Neural crest cell (in vitro differentiated cells): ENCODE measurements at places on chromosomes 3 and 15.

DNA sequence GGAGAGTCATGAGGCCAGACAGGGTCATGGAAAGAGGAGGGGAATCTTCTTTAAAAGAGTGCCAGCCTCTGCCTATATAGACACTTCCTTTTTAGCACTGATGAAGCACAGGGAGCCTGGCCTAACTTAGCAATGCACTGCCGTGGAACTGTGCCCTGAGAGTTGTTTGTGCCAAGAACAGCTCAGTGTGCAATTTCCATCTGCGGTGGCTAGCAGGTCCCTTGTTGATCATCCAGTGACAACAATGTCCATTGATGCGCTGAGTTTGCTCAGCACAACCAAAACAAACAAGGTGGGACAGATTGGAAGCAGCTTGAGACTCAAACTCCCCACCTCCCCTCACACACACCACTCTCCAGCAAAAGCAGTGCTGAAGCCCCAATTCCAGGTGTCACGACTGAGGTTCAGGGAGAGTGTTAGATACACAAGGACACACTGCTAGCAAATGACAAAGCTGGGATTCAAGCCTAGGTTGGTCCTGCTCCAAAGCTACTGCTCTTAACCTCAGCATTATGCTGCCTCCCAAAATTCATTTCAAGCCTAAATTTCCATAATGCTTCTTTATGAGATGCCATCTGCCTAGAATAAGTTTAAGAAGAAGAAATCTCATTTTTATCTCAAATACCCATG is 316.6 kb upstream of the UBE2E2 start:
- no peak for DNase-seq

- DNase-seq: no peak
Measured at GRCh38 chr15:62360332-62361097, 195.4 kb upstream of the C2CD4B start.

DNA sequence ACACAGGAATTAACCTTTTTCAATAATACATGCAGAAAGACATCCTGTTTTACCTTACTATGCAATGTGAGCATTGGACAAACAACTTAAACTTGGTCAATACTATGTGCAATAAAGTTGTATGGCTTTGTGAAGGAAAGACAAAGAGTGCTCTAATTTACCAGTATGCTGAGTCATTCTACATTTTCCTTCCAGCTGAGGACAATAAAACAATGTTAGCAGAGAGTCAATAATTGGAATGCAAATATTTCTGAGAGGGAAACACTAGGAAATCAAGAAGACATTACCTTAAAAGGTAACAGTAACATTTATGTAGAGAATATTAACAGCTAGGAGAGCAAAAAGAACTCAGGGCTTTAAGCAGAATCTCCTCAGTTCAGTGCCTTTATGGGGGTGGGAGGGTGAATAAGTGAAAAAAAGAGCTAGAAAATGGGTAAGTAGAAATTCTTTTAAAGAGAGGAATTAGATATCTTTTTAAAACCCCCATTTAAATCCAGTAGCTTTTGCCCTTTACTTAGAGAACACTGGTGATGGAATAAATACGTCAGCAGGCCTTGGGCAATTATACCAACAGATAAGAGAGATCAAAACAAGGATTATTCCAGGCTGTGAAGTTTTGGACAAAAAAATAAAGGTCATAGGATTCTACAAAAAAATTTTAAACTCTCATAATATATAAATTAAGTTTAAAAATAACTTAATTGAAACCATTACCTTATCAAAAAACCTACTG is 11.6 kb upstream of the HGD start:
- DNase-seq: no peak

DNA sequence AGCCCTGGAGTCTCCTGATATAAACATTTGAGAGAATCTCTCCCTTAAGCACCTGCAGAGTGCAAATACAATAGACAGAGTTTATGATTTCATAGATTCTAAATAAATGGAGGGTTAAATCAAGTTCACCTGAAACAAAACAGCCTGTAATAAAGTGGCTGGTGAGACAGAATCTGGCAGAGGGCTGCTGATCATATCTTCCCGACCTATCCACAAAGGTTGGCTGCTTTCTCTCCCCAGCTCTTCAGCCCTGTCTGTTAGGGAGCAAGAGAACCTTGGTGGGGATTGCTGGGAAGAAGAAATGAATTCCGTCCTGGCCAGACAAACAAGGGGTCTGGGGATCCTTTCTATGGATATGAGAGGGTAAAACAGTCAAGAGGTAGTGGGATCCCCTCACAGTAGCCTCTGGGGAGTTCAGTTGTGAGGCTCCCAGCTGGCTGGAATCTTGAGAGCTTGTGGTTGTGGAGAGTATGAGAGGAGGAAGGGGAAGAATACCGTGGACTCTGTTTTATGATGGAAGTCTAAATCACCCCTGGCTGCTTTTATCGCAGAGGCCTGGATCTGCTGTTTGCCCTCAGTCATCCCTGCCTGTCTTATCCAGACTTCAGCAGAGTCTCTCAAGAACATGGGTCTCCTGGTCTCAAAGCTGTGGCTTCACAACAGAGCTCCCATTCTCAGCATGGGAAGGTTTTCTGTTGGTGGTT is 451.3 kb downstream of the NTRK3 start:
- DNase-seq: no peak

- no peak for DNase-seq
Measured at GRCh38 chr15:88012233-88012632, 244.3 kb downstream of the NTRK3 start.

- no peak for DNase-seq
Measured at GRCh38 chr3:98232489-98232888, 31.6 kb upstream of the OR5H6 start.

DNA sequence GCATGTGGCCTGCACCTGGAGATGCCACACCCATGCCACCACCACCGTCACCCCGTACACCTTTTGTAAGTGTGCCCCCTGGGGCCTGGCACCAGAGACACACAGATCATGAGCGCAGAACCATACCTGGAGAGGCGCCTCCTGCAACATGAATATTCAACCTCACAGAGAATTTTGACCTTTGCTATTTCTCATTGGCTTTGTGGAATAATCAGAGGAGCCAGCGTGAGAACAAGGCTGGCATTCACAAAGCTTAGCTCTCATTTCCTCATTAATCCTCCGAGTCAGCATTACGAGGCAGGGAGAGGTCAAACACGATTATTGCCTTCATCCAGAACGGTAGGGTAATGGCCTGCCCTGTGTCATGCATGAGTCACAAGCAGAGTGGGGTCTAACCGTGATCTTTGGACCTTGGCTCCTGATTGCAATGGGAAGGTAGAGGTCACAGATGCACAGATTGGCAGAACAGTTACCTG is 73.0 kb upstream of the POMGNT2 start:
- DNase-seq: no peak

DNA sequence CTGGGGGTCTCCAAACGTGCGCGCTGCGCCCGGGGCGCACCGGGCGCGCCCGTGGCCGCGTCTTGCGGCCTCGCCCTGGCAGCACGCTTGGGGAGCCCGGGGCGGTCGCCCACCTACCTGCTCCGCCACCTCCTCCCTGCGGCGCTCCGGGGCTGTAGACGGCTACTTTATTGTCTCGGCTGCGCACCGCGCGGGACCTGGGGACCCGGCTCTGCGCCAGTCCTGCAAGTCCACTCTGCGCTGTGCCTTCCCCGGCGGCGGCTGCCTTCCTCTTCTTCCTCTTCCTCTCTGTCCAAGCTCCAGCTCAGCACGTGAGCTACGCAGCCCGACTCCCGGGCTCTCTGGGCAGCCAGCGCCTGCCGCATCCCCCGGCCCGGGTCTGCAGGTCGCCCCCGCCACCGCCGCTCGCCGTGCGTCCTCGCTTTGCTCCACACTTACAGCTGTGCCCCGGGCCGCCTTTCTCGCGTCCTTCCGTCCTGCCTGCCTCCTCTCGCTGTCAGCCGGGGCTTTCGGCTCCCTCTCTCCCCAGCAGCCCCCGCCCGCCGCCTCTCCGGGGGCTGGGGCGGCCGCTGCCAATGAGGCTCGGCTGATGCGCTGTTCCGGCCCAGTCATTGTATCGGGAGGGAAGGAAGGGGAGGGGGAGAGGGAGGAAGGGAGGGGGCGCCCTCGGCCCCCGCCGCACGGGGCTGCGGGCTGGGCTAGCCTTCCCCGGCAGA is 156.4 kb upstream of the FRMD4B start:
- peak; percentile 36 for DNase-seq

DNA sequence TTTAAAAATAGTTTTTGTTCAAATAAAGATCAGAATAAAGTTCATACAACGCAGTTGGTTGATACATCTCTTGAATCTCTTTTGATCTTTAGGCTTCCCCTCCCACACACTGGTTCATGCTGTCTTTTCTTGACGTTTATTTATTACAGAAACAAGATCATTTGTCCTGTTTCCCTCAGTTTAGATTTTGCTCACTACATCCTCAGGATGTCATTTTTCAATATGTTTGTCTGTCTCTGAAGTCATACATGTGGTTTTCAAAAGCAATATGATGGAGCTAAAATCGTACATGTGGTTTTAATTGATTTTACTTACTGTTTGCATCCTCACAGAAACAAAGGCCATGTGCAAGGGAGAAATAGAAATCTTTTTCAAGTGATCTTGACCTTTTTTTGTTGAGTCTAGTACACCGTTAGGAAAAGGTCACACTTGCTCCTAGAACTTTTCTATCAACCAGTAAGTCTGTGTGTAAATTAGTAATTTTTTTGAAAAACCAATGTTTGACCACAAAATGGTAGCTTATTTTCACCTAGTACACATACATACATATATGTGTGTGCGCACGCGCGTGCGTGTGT is 63.7 kb upstream of the SENP5 start:
- DNase-seq: no peak

GRCh38 chr15:99719096-99719541 is 14.1 kb downstream of the LYSMD4 start:
- no peak for DNase-seq

DNA sequence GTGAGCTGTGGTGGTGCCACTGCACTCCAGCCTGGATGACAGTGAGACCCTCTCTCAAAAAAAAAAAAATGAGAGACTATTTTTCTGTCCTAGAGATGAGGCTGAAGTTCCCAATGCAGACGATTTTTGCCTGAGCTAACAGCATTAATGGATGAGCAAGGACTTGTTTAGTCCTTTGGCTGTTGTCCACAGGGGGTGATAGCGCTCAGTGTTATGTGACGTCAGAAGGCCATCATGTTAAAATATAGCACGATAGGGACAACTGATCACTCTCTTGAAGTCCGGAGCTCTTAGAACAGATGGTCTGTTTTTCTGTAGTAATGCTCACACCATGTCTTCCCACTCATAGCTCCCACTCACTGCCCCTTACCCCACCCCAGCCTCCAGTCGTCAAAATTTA is 6.8 kb downstream of the TRNT1 start:
- DNase-seq: no peak

GRCh38 chr3:82033186-82033585 is 271.7 kb upstream of the GBE1 start:
- no peak for DNase-seq

- no peak for DNase-seq
Measured at GRCh38 chr3:183381179-183381578, 47.2 kb downstream of the MCF2L2 start.

GRCh38 chr3:101992863-101993262 is 143.5 kb downstream of the NFKBIZ start:
- DNase-seq: no peak

DNA sequence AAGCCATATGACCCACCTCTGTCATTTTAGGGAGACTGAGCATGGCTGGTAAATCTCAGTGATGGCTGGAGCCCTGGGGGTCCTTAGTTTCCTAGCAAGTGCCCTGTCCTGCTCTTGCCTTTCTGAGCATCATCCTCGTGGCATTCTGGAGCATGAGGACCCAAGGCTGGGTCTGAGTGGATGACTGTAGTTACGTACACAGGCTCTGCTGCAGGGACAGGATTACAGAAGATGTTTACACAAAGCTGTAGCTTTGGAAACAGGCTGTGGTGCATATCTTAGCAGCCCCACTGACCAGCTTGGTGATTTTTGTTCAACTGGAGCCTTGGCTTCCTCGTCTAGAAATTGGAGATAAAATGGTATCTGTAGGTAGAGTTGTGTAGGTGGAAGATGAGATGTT is 272.9 kb upstream of the CTDSPL start:
- no peak for DNase-seq

DNA sequence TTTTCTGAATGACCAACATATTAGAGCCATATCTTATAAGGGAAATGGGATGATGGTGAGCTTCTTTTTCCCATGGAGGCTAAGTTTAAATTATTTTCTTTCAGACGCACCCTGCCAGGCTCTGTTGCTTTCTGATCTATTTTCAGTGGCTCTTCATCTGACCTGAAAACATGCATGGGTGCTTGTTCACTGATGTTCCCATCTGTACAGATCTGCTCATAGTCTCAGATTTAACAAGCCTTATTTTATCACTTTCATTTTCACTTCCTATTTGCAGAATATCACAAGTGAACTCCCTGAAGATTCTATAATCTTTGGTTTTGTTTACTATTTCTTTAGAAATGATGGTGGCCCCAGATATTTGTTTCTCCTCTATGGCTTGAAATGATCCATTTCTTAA is 31.1 kb upstream of the SUCLG2 start:
- DNase-seq: no peak

GRCh38 chr15:81185631-81186295 is 10.9 kb upstream of the IL16 start:
- DNase-seq: no peak

DNA sequence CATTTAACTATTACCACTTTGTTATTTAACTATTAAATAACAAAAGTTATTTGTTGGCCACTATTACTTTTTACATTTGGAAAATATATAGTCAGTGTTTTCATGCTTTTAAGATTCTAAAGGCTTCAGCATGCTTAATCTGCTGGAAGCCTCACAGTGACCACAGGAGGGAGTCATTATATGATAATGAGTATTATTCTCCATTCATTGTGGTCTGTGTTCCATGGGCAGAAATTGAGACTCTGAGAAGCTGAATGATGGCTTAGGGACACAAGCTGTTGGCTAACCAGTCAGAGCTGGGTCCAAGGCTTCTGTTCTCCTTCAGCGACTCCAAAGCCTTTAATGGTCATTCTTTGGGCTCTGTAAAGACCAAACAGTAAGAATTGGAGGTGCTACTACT is 64.7 kb downstream of the BFSP2 start:
- no peak for DNase-seq

DNA sequence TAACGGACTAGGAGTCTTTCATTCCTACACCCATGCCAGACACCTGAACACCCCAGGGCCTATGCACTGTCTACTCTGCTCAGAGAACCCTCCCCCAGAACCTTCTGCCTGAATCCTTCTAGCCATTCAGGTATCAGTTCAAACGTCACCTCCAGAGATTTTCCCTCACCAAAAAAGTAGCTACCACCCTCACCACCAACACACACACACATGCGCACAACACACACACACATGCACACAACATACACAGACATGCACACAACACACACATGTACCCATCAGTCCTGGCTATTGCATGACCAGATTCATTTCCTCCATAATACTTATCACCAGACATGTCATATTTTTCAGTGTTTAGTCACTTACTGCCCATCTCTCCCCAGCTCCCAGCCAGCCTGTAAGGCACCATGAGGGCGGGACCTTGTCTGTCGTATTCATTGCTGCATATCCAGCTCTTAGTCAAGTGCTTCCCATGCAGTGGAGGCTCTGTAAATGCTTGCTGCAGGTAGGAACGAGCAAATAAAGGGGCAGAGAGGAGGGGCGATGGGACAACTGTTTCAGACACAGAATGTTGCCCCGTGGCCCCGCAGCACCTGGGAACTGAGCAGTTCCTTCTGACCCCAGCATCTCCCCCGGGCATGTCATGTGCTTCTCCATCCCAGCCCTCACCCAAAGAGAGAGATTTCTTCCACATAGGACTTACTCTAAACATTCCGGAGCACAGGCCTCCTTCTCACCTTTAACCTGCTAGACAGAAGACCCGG is 29.2 kb downstream of the XXYLT1 start:
- DNase-seq: no peak
